Adrenal gland (tissue), 19 donors: ENCODE measurements at places on chromosomes 3 and 15.

GRCh38 chr15:75008629-75009326, 13.4 kb downstream of the SCAMP5 start:
- DNase-seq: no peak

GRCh38 chr15:100714749-100715342, 112.5 kb downstream of the ASB7 start:
- no peak for DNase-seq

- no peak for DNase-seq
Measured at GRCh38 chr3:5205165-5205941, 17.8 kb downstream of the EDEM1 start.

- peak; percentile 93 for DNase-seq
Measured at GRCh38 chr3:13025090-13025489, 48.1 kb downstream of the IQSEC1 start.

DNA sequence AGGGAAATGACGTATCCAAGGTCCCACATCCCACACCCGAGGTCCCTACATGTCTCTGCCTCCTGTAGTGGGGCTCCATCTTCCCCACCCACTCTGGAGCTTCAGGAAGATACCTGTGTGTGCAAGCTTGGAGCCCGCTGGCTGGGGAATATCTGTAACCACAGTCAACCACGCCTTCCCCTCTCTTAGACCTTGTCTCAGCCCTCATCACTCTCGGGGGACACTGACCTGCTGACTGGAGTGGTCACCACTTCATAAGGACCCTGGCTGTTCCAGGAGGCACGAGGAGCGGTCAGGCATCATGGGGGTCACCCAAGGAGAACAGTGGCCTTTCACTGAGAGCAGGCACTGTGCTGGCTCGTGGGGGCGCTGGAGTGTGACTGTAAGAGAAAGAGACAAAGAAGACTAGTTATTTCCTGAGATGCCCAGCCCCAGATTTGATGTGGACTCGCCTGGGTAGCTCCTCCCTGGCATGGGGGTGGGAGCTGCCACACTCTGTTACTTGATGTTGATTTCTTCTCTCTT, 48.6 kb downstream of the CTXND1 start:
- no peak for DNase-seq

DNA sequence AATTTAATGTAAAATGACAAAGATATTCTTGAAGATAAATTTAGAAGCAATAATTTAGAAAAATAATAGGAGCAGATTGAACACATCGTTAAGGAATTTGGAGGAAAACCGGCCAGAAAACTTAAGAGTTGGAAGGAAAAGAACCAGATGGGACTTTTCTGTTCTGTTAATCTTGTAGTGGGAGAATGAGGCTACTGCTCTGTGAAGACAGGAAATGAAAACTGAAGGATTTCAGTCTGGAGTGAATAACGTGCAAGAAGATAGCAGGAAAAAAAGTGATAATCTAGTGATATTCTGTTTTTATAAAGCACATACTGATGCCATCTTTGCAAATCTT, 74.2 kb downstream of the DPPA2 start:
- no peak for DNase-seq

GRCh38 chr3:24043168-24043567, 98.1 kb downstream of the NR1D2 start:
- DNase-seq: no peak

GRCh38 chr3:194132465-194133286, 3.3 kb upstream of the HES1 start:
- no peak for DNase-seq

DNA sequence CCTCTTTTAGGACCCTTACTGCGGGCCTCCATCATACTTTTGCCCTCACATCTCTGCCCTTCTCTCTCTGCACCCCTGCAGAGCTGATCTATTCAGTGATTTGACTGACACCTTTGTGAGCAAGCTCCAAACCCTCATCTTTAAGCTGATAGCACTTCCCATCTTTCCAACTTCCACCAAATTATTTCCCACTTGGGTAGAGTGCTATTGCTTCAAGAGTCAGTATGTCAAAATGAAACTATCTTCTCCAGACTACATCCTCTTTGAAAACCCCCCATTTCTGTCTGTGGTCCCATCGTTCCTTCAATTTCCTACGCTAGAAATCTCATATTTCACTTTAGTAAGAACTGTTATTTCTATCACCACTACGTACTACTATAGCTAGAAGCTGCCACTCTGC, 19.7 kb downstream of the ZWILCH start:
- DNase-seq: no peak

DNA sequence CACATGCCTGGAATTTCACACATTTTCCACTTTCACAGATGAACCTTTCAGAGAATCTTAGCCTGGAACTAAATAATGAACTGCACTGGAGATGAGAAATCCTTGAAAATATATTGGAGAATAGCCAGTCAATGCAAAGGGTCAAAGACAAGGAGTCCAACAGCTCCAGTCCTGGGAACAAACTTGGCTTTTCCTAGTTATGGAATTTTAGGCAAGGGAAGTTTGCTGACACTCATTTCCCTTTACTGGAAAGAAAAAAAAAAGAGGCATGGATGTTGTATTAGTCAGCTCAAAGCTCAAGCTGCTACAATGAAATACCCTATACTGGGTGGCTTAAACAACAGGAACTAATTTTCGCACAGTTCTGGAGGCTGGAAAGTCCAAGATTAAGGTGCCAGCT, 690.8 kb upstream of the ARPP21 start:
- DNase-seq: no peak

GRCh38 chr15:69305204-69305931, 6.7 kb downstream of the PAQR5 start:
- peak; percentile 95 for DNase-seq

DNA sequence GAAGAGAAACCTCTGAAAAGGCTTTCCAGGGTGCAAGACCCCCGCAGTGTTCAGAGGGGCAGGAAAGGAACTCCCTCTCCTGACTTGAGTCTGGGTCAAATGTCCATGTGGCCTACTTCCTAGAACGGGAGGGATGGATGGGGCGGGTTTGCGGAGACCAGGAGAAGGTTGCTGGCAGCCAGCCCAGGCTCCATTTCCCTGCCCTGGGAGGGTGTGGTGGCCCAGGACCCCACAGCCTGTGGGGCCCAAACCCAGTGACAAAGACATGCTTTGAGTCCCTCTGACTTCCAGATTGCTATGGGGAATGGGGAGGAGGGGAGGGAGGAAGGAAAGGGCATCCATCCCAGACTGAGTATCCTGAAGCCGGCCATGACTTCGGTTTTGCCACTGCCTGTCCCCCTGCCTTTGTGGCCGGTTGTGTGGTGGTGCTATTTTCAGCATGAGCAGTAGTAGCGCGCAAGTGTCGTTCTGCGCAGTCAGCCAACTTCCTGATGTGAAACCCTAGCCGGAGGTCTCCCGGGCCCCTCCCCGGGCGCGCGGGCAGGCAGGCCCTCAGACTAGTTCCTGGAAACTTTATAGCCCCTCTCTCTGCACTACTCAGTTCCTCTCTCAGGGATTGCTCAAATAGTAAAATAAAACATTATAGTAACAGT, 24.4 kb downstream of the MAGEF1 start:
- peak; percentile 35 for DNase-seq

GRCh38 chr15:28955160-28955992, 69.6 kb downstream of the APBA2 start:
- peak; percentile 34 for DNase-seq

GRCh38 chr15:42784705-42785104, 47.8 kb upstream of the CDAN1 start:
- DNase-seq: no peak
